Fibroblast of villous mesenchyme (primary cell): ENCODE measurements at places on chromosomes 5 and 9.

DNA sequence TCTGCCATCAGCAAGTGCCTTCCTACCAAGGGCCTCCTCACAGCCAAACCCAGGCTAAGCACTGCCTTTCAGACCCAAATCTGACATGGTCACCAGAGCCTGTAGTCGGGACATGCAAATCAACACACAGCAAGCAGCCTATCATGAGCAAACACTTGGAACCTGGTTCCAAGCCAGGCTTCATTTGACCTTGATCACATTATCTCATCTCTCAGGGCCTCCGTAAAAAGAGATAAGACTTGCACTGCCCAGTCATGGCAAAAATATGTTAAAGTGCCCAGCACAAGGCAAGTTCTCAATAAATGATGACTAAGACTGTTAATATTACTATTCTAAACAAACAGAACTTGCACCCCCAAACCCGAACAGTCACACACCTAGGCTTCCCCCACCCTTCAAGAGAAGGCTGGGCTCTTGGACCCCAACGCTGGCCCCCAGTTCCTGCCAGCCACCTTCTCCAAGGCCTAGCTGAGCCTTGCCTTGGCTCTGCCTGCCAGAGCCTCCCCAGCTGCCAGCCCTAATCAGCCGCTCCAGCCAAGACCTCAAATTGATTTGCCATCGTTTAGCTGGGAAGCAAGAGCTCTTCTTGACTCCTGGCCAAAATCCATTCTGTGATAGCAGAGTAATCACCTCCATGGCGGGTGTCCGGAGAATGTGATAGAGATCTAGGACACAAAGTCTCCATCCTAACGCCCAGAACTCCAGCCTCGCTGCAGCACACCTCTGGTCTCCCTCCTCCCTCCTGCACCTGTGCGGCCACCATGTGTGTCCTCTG lies 18.7 kb downstream of the CPLX2 start:
- DNase-seq = peak; percentile 10

GRCh38 chr9:33919276-33919897 lies 102.4 kb downstream of the UBE2R2 start:
- no peak for DNase-seq

DNA sequence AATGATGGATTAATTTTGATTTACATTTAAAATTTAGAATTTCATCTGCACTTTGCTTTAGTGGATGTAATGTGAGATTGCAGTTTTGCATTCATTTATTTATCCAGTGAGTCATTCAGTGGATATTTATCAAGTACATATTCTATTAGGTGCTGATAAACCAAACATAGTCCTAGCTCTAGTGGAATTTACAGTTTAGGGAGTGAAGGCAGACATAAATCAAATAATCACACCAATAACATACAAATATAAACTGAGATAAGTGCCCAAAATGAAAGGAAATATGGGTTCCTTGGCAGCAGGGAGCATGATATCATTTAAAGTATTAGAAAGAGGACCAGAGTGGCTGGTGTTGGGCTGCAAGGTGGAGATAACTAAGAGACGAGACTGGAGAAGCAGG lies 14.7 kb upstream of the NIPBL start:
- DNase-seq = no peak

DNA sequence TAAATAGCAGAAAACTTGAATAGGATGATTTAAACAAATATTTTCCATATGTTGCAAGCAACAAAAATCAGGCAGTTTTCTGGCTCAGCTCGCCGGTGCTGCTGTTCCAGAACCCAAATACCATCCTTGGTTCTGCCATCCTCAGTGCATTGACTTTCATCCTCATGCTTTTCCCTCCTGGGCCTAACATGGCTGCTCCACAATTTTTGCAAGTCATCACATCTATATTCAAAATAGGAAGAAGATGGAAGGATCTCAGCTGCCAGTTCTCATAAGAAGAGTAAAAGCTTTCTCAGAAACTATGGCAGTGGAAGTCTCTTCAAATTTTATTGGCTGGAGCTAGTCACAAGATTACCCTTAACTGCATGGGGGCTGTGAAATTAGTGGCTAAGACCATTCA lies 136.7 kb downstream of the STARD4 start:
- no peak for DNase-seq

GRCh38 chr5:32443541-32444430 lies 754 bp downstream of the ZFR start:
- DNase-seq = peak; percentile 37

DNA sequence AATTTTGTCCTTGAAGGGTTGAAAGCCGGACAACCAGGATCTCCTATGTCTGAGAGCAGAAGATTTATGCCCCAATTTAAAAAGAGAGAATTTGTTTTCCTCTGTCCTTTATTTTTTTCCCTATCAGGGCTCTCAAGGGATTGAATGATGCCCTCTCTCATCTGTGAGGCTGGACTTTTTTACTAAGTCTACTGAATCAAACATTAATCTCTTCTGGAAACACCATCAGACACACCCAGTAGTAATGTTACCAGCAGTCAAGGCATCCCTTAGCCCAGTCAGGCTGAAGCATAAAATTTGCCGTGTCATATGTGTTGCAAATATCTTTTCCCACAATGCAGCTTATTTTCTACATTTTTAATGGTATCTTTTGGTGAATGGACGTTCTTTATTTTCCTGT lies 1497.9 kb downstream of the MAT2B start:
- no peak for DNase-seq
